Activated CD4-positive, alpha-beta T cell treated with anti-CD3 and anti-CD28 coated beads, Interleukin-2, amount 50 U/mL, for 24 hours (primary cell): ENCODE measurements at places on chromosomes 2 and 18.

GRCh38 chr2:219578811-219579613 is 6.9 kb downstream of the INHA start:
- no peak for DNase-seq

GRCh38 chr18:77098538-77099174 is 33.9 kb downstream of the MBP start:
- DNase-seq: no peak

GRCh38 chr2:7895289-7895688 is 786.6 kb upstream of the ID2 start:
- DNase-seq: no peak

GRCh38 chr2:74821177-74822126 is 12.5 kb upstream of the HK2 start:
- no peak for DNase-seq

DNA sequence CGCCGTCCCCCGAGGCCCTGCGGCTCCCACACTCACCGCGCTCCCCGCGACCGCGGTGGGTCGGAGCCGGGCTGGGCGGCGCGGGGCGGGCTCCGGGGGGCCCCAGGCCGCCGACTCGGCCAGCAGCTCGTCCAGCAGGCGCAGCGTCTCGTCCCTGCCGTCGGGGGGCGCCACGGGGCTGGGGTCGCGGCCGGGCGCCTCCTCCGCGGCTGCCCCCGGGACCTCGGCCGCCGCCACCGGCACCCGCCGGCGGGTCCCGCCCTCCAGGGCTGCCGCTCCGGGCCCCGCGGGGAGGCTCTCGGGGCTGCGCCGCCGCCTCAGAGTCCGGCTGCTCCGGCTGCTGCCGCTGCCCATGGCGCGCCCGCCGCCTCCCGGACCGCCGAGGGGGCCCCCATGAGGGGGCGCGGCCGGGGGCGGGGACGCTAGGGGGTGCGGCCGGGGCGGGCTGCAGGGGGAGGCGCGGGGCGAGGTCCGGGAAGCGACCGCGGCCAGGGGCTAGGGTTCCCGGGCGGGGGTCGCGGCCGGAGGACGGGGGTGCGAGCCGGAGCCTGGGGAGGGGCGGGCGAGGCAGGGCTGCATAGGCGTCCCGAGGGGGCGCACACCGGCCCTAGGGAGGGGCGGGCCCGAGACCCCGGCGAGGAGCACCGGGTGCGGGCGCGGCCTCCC is at the start of gene CYS1:
Gene CYS1, minus strand, starts transcription at position 542 of the 666 bp plus-strand sequence. Its CDS starts 188 bp downstream, at position 354.
- DNase-seq: no peak

GRCh38 chr2:103276869-103277268 is 515.0 kb downstream of the TMEM182 start:
- DNase-seq: no peak

DNA sequence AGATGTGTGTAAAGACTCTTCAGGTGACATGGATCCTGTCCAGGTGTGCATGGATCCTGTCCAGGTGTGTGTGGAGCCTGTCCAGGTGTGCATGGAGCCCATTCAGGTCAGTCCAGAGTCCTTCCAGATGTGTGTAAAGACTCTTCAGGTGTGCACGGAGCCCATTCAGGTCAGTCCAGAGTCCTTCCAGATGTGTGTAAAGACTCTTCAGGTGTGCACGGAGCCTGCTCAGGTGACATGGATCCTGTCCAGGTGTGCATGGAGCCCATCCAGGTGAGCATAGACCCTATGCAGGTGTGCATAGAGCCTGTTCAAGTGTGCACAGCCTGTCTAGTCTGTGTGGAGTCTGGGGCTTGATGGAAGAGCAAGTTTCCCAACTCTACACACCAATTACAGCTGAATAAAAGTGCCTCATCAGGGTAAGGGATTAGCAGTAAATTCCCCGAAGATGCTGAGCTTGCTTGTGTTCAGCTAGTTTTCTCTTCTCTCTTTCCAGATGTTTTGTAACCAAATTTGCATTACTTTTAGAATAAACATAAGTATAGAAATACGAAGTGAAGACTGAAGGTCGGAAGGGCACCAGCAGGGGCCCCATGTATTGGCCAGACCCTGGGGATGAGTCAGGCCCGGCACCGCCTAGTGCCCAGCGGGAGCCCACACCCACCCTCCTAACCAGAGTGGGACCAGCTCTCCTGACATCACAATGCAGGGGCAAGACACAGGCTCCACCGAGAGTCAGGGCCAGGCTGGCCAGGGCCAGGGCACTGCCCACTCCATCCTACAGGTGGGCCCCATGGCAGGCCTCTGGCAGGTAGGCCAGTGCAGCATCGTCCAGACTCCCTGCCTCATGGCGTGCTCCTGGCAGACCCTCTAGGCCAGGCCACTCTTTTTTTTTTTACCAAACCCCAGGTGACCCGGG is 38.6 kb upstream of the GPC1 start:
- DNase-seq: no peak

- no peak for DNase-seq
Measured at GRCh38 chr18:58943896-58944295, 79.2 kb downstream of the ZNF532 start.

GRCh38 chr2:225842939-225843338 is 443.4 kb downstream of the NYAP2 start:
- no peak for DNase-seq

DNA sequence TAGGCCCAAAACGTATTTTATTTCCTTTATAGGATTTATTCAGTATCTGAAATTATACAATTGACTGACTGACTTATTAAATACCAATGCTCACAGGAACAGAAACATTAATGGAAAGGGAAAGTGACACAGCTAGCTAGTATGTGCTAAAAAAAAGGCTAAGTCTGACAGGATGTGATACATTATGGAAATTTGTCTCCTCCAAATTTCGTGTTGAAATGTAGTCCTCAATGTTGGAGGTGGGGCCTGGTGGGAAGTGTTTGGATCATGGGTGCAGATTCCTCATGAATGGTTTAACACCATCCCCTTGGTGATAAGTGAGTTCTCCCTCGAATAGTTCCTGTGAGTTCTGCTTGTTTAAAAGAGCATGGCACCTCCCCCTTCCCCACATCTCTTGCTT is 70.6 kb upstream of the WDR75 start:
- no peak for DNase-seq

GRCh38 chr2:101080211-101081068 is 70.7 kb downstream of the TBC1D8 start:
- no peak for DNase-seq

GRCh38 chr18:78323453-78324197 is 656.0 kb upstream of the SALL3 start:
- no peak for DNase-seq

GRCh38 chr18:79597831-79598632 is 81.6 kb upstream of the CTDP1 start:
- DNase-seq: no peak

DNA sequence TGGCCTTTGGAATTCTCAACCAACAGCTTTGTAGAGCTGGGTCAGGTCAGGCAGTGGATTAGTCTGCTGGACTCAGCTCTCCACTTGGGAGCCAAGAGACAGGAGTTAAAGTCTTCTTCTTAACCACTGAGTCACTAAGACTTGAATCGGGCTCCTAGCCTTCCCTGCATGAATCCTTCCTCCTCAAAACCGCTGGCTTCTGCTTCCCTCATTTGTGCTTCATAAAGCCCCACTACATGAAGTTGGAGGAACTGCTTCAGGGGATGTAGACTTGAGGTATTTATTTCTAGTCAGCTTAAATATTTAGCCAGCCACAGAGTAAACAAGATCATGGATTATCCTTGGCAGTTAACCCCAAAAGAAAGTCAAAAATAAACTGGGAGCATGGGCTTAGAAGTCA is 536.3 kb upstream of the TNP1 start:
- no peak for DNase-seq

DNA sequence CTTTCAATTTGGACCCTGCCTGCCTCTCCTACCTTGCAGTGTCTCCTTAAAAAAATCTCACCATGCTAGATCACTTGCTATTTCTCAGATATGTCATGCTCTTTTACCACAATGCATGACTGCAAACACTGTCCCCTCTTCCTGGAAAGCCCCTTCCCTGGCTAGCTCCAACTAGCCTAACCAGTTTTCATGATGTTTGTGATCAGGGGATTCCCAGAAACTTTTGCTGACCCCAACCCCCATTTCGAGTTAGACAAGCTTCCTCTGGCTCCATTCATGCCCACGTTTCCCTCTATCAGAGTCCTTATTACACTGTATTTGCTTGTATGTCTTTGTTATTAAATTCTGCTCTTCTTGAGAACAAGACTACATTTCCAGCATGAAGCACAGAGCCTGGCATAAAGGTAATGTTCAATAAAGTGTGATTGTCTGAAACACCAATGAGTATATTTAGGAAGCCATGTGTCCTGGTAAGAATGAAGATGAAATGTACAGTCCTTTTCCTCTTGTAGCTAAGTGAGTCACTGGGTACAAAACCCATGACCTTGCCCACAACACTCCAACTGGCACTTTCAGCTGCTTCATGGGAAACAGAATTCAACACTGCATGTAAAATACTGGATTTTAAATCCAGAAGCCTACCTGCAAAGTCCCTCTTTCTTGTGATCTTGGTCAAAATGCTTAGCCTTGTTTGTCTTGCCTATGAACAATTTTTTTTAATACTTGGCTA is 62.0 kb upstream of the ATL2 start:
- DNase-seq: no peak

DNA sequence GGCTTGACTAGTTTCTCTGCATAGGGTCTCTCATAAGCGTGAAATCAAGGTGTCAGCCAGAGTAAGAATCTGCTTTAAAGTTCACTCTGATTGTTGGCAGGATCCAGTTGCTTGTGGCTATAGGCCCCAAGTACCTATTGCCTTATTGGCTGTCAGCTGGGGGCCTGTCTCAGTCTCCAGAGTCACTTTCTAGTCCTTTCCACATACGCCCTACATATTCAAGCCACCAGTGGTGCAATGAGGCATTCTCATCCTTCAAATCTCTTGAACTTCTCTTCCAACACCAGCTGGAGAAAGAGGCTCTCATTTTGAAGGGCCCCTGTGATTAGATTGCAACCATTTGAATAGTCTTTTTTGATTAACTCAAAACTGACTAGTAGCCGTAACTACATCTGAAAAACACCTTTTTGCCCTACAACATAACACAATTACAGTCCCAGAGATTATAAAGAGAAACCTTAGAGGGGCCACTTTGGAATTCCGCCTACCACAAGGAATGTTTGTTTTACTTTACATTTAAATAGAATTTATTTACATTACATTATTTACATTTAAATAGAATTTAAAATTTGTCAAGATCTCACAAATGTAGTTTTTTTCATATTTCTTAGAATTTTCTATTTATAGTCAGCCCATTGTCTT is 520.1 kb downstream of the DSC3 start:
- DNase-seq: no peak

DNA sequence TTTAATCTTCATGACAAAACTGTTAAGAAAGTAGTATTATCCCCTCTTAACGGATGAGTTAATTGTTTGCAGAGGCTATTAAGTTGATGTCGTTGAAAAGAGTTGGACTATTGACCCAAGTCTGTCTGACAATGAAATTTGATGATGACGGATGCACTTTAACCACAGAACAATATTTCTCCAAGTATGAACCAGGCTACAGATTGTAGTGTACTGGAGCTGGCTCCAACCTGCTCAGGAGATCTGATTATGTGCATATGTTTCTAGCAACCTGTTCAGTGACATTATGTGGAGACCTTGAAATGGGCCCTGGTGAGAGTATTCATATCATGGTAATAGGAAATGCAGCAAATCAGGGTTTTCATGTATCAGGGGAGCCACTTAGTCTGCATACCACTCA is 174.1 kb downstream of the CDH7 start:
- DNase-seq: no peak
